ENCODE measurements at places on chromosomes 5 and 9.

DNA sequence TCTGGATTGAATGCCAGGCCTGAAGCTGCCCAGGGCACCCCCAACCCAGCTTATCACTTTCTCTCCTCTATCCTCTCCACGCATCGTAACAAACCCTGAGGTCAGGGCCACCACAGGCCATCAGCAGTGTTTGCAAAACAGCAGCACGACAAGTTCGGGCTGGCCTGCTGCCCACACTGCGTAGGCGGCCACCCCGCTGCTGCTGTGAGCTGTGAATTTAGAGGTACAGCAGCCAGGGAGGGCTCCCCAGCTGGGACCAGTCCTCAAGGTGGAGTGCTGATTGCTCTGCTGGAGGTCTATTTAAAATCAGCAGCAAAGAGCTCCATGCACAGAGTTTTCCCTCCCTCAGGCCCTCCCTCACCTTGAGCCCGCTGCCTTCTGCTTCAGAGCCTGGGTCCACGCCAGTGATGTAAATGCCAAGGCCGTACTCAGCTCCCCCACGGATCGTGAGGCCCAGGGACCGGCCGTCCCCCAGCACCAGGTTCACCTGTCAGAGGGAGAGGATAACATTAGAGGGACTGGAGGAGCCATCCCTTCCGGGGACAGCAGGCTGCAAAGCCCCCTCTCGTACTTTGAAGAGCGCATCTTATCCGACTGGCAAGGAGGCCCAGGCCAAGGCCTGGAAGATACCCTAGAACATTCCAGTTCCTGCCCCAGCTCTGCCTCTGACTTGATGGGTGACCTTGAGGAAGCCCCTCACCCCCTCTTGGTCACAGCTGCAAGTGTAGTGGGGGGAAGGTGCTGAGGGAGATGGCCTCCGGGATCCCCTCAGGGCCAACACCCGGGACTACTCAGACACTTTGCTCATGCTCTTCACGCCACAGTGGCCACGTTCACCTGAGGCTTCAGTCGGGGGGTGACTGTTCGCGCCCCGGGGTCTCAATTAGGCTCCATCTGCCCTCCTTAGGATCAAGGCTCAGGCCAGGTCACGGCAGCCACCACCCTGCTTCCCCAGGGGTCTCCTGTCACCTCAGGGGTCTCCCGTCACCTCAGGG is 39.1 kb downstream of the WHRN start:
- no peak for DNase-seq

DNA sequence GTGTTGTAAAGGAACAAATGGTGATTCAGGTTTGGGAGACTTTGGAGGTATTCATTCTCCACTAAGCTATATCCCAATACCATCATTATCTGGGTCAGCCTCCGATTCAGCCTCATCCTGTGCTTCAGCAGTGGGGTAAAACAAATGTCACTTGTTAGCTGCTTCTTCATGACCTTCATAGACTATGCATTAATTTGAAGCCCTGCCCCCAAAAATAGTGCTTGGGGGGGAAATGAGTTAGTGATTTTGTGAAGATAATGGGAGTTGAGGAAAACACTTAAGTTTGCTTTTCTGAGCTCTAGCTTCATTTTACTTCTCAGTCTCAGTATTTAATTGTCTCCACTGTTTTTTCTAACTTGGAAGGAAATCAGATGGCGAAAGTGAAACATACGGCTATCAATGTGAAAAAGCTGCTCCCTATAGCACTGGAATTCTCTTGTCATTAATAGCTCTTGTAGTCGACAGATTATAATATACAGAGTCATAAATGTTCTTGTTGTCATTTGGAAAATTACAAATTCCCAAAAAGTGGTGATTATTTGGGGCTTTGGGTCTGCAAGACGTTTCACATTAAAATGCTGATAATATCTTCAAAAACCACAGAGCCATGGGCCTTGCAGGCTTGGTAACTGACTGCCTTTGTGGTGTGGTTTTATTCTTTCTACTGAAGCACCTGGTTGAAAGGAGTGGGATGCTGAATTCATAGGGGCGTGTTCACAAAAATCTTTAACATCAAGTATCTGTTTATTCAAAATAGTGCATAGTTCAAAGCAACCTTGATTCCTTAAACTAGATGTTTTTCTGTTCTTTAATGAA is 40.0 kb downstream of the PIK3R1 start:
- peak; percentile 69 for DNase-seq

DNA sequence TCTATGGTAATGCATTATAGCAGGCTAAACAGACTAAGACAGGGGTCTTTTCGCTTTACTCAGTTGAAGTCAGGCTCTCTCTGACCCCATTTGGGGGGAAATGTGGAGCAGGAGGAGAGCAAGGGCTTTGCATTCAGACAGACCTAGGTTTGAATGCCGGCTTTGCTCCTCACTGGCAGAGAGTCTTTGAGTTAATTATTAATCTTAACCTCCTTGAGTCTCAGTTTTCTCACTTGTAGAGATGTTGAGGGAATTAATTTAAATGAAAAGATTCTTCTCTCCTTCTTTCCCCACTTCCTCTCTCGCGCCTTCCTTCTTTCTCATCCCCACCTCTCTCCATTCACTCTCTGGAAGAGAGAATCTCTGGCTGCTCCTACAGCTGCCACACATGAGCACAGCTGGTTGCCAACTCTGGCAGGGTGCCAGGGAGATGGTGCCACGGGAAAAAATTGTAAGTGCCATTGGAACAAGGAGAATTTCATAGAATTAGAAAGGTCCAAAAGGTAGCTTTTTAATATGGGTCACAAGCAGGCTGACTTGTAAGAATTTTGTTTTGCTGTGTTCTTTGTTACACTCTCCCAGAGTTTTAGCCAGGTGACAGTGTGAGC is 25.2 kb upstream of the GLRA1 start:
- DNase-seq, result no peak

GRCh38 chr9:110452227-110452801 is 114.7 kb upstream of the TXNDC8 start:
- no peak for DNase-seq

GRCh38 chr5:112186401-112186990 is 232.6 kb downstream of the EPB41L4A start:
- peak; percentile 17 for DNase-seq

DNA sequence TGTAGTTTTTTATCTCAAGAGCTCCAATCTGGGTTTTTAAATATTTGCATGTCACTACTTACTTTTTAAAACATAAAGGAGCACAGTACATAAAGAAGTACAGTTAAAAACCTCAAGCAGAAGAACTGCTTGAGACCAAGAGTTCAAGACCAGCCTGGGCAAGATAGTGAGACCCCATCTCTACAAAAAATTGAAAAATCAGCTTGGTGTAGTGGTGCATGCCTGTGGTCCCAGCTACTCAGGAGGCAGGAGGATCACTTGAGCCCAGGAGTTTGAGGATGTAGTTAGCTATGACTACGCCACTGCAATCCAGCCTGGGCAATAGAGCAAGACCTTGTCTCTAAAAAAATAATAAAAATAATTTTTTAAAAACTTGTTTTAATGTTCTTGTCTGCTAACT is 972.7 kb upstream of the DMAC1 start:
- DNase-seq, result no peak

GRCh38 chr5:172666251-172666650 is 25.2 kb downstream of the NEURL1B start:
- DNase-seq, result no peak

- DNase-seq, result no peak
These were observed 183.7 kb downstream of the ZNF462 start for GRCh38 chr9:107046692-107047091.

DNA sequence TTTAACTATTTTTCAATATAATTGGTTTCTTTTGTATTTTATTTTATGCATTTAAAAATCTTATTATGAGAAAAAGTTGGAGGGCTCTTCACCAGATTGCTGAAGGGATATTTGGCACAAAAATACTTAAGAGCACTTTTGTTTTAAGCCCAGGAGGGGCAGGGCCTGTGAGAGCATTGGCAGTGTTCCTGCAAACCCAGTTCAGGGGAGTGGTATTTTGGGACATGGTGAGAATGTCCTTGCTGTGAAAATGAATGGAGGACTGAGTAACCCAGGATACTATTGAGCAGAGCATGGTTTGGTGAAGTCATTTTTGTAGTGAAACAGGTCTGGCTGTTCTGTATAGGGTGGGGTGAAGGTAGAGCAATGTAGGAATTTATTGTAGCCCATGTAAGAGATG is 121.4 kb downstream of the KCTD16 start:
- no peak for DNase-seq

GRCh38 chr5:147098233-147098790 is 136.5 kb upstream of the STK32A start:
- DNase-seq, result peak; percentile 7

- DNase-seq, result no peak
These were observed 5.9 kb upstream of the SLC22A5 start for GRCh38 chr5:132363431-132364112.

DNA sequence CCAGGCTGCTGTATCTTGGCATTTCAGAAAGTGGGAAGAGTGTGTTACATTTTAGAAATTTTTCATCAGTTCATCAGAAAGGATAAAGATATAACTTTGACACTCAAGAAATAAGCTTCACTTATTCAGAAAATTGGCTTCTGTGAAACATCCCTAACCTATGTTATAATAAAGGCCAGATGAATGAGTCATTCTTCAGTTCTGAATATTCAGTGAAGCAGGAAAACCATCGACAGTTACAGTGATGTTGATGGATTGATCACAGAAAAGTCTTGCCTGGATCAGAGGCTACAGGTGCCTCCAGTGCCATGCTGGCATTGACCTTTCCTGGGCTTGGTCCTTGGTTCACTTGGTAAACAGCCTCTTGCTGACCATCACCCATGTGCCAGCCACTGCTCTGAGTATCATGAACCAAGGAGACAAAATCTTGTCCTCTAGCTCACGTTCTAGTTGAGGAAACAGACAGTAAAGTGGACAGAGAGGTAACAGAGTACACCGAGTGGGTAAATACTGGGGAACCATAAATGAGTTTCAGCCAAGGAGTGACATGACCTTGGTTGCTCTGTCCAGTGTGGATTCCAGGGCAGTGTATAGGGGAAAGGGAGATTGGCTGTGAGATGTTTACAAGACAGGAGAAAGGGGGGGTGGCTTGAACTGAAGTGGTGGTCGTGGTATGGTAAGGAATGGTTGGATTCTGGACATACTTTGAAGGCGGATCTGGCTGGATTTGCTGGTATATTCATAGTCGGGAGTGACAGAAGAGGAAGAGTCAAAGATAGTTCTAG is 98.6 kb downstream of the AMBP start:
- DNase-seq, result no peak

DNA sequence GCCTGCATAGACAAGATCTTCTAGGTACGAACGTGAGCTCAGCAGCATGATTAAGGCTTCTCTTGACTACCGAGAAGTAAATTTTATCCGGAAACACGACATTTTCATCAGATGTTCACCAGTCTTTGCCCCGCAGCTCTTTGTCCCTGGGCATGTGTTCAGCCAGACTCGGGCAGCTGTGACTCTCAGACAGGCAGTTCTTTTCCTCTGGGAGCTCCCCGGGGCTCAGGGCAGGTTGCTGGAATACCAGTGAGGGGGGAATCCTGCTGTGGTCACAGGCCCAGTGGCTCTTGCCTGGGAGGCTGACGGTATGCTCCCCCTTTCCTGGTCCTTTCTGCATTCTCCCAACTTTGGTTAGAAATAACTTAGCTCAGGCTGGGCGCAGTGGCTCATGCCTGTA is 186.1 kb downstream of the GNA14 start:
- no peak for DNase-seq

DNA sequence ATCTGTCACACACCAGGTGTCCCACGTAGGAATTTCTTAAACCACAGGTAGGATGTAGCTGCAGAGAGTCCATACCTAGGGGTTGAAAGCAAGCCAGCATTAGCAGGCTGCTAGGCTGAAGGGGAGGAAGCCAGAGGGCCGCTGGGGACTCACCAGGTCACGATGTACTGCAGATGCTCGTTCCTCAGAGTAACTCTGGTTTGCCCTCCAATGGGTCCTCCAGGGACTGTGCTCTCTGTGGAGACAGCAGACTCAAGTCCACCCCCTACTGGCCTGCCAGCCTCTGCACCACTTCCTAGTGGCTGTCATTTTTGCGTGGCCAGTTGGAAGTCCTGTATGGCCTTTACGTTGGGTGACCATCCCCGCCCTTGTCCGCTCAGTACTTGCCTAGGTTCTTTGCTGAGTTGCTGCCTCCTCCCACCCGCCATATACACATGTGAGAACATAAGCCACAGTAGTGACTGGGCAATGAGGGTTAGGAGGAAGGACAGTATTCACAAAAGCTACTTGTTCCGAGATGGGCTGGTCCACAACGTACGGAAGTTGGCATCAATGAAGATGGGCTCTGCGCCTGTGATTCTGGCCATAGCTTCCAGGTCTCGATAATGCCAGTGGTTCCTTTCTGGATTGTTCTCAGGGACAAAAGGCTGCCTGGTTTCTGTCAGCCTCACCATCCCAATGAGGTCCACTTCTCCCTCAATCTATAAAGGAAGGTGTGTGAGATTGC is 4.1 kb downstream of the RPL7A start:
- peak; percentile 25 for DNase-seq

GRCh38 chr5:178212241-178213002 is 8.1 kb downstream of the HNRNPAB start:
- DNase-seq, result no peak

DNA sequence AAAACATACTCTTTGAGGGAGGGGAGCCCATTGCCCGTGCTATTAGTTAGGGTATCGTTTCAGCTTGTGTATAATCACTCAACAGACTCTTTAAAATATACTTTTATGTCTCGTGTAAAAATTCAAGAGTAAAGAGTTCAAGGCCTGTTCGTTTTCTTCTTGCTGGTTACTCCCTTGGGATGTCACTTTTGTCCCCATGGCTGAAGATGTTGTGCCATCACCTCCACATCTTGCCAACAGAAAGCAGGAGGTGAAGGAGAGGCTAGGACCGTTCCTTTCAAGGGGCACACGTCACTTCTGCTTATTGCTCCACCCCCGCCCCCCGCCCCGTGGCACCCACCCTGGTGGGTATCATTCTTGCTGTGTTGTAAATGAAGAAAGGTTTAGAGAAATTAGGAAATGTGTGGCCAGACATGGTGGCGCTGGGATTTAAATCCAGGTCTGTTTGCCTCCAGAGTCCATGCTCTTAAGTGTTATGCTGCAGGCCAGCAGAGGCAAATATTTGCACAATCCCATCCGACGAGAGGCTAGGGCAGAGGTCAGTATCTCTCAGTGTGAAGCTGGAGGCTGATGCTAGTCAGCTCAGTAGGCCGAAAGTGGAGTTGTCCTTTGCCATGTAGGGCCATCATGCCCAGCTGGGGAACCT is 3.0 kb downstream of the MLANA start:
- DNase-seq, result no peak

GRCh38 chr9:1217076-1217475 is 166.9 kb downstream of the DMRT2 start:
- DNase-seq, result no peak
